ENCODE measurements at places on chromosomes 4 and X.

- peak; percentile 67 for DNase-seq
These were observed 50.1 kb downstream of the RASGEF1B start for GRCh38 chr4:81421346-81422218.

DNA sequence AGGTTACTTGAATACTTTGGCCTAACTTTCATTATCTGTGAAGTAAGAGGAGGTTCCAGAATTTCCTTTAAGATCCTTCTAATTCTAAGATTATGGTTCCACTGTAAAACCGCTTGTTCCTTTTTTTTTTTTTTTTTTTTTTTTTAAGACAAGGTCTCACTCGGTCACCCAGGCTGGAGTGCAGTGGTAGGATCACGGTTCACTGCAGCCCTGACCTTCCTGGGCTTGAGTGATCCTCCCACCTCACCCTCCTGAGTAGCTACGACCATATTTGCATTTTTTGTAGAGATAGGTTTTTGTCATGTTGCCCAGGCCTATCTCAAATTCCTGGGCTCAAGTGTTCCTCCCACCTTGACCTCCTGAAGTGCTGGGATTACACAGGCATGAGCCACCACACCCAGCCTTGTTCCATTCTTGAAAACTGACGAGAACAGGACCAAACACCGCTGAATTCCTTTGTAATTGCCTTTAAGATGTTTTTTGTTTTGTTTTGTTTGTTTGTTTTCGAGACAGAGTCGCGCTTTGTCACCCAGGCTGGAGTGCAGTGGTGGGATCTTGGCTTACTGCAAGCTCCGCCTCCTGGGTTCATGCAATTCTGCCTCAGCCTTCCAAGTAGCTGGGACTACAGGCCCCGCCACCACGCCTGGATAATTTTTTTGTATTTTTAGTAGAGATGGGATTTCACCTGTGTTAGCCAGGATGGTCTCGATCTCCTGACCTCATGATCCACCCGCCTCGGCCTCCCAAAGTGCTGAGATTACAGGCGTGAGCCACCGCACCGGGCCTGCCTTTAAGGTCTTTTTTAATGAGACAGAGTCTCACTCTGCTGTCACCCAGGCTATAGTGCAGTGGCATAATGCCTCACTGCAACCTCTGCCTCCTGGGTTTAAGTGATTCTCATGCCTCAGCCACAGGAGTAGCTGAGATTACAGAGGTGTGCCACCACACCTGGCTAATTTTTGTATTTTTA lies 6.8 kb downstream of the PDS5A start:
- DNase-seq: no peak

DNA sequence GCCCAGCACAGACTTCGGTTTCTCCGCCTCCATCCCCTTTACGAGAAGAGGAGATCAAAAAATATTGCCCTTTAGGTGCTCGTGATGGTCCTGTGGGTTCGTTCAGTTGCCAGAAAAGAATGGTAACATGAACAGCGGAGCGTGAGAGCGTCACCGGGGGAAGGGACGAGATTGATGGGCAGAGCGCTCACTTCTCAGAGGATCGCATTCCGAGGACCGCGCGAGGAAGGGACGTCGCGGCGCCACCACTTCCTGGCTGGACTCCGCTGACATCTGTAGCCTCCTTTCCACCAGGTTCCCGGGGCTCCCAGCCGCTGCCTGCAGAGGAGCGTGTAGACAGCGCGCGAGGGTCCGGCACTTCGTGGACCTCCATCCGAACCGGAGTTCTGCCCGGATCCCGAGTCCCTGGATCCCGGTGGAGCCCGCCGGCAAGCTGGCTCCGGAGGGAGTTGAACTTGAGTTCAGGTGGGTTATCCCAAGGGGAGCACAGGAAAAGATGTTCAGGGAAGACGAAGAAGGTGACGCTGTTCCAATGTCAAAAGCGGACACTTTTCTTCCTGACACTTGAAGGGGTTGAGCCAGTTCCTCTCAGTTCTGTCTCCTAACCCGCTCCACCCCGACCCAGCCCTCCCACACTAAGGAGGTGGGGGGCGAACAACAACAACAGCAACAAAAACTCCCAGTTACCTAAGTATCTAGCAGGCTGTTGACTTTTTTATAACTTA lies 484 bp downstream of the GALNTL6 start:
- DNase-seq: no peak

DNA sequence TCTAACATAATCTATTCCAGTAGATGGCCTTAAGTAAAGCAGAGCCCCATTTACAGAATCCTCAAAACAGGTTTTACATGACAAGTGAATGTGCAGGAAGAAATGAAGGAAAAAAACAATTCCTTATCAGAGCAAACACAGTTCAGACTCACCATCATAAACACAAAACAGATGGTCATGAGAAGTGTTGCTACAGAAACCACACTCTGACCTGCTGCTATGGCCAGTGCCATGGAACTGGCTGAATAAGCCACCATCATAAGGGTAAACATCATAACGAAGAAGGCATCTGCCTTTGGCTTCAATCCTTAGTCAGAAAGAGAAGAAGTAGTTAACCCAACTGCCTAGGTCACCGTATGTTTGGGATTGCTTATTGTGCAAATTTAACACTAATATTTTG lies 61.1 kb downstream of the ABCG2 start:
- DNase-seq: no peak

- no peak for DNase-seq
These were observed 365.5 kb downstream of the CXXC4 start for GRCh38 chr4:104129243-104129642.

GRCh38 chr4:86586160-86586572 lies 7.9 kb upstream of the PTPN13 start:
- no peak for DNase-seq

- DNase-seq: no peak
These were observed 97.7 kb downstream of the EFHC2 start for GRCh38 chrX:44245733-44246132.

DNA sequence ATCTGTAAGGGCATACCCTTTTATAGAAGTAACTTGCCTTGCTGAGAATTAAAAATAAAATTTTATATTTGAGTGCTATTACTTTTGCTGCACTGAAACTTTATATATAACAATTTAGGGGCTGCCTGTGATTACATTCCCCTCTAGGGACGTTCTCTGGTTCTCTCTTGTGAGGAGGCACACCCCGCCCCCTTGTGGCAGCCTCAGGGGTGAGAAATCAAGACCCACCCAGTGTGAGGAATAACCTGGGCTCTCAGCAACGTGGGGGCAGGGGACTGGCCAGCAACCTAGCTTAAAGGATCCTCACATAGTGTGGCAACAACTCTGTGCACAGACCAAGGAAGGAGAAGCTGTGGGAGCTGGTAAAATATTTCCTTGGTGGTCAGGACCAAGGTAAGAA lies 43.7 kb downstream of the MAGEA9 start:
- no peak for DNase-seq

DNA sequence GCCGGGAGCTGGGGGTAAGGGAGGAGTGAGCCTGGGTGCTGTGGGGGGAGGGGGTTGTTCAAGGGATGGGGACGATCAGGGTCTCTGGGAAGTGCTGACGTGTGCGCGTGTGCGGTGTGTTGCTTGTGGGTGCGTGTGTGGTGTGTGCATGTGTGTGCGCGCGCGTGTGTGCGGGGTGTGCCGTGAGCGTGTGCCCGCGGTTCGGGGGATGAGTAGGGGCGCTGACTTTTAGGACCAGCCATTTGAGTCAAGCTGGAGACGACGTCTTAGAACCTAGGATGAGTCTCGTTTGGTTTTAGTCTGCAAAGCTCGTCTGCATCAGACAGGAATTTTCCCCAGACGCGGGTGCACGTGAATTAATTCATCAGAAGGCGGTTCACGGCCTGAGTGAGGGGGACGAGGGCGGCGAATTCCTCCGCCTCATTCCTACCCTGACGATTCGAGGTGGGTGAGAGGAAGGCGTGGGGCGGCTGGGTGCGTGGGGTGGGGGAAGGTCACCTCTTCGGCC lies 950 bp upstream of the TMEM271 start:
- no peak for DNase-seq

DNA sequence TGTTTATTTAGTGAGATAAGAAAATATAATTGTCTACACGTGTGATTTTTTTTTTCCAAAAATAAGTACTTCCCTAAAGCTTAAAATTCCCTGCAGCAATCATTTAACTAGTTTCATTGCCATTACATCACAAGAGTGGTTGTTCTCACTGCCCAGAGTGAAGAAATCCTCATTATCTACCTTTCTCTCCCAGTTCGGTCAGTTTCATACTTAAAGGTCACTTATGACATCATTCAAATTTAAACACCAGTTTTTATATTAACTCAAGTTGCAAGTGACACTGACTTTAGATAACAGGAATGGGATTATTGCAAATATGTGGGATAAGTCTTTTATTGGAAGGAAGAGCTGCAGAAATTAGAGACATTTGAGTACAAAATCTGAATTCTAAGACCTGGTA lies 1699.8 kb upstream of the IGFBP7 start:
- DNase-seq: no peak

DNA sequence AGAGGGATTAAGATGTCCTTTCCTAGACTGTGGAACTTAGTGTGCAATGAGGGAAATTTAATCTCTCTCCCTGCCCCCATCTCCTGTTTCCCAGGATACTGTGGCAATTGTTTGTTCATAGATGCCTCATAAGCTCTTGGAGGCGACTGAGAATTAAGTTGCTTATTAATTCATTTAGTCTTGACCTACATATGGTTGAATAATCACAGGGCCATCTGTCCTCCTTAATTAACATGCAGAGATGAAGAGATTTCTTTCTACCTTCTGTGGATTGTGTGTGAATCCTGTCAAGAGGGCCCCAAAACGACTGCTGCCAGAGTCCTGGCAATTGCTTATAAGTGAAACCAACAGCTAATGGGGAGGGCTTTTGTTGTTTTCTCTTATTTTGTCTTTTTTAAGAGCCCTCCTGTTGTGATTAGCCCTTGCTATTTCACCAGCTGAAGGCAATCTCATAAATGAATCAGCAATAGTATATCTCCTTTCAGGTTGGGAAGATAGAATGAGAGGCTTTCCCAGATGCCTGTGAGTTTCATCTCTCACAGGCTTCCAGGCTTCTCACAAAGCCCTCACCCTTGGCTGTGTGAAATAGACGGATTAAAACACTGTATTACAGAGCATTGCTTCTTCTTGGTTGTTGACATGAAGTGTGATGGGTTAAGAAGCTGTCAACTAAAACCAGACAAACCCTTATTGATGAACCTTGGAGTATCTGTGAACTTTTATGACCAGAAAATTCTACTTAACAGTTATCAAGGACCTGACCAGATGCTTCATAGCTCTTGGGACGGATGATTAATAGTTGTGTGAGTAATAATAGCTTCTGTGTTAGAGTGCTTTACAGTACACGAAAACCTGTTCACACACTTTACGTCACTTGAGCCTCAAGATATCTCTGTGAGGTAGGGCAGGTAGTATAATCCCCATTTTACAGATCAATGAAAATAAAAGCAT lies 58.5 kb downstream of the PGRMC2 start:
- DNase-seq: no peak

DNA sequence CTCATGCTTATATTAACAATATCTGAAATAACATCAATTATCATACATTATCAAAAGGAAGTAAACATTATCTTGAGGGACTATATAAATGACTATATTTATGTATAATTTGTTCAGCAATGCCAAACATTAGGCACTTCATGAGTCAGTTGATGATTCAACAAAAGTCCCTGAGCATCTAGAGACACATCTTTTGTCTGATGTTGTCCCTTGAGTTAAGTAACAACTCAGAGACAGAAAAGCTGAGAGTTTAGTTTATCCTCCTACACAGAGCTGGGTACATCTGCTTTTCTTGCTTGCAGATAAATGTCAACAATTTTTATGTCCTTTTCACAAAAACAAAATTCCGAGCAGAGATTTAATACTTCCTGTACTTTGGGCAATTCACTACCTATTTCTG lies 311.1 kb downstream of the INPP4B start:
- DNase-seq: no peak

GRCh38 chr4:173436149-173436579 lies 37.2 kb upstream of the SCRG1 start:
- no peak for DNase-seq

DNA sequence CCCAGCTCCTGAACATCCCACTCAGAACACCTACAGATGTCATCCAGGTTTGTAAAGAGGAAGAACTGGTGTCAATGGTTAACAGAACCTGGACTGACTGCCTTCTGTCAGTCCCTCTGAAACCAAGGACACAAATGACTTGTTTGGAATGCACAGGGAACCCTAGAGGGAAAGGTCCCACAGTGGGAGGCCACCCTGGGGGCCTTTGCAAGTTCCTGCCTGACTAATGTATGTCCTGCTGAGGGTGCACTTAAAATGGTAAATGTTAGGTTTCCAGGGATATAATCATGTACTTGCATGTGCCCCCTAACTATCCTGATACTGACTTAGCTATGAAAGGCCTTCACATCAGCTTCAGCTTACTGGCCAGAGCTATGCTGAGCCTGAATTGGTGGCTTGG lies 15.0 kb upstream of the XAGE2 start:
- DNase-seq: no peak

- no peak for DNase-seq
These were observed 605.1 kb downstream of the KCTD8 start for GRCh38 chr4:43843501-43843900.

DNA sequence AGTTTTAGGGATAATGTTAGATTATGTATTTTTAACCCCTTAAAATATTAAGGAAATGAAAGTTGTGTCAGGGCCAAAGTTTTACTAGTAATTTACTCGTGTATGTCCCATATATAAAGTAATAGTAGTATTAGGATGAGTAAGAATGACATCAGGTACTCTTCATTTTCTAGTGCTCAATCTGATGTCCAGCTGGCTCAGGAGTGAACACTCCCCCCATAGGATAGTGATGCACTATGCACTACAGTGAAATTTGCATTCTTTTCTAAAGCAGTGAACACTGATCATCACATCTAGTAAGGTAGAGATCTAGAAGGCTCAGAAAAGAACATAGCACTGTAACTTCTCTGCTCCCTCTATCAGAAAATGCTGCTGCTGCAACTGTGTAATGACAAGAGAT lies 409.7 kb downstream of the GLUD2 start:
- no peak for DNase-seq

DNA sequence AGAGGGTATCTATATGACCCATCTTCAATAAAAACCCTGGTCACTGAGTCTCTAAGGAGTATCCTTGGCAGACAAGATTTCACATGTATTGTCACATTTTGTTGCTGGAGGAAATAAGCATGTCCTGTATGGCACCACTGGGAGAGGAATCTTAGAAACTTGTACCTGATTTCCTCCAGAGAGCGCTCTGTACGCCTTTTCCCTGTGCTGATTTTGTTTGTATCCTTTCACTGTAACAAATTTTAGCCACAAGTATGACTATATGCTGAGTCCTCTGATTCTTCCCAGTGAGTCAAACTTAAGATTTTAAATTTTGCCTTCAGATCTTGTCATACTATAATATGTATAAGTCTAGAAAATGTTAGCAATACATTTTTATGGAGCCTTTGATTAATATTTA lies 102.8 kb downstream of the ITIH6 start:
- DNase-seq: no peak

GRCh38 chr4:75561789-75562188 lies 5.9 kb downstream of the ODAPH start:
- DNase-seq: no peak

DNA sequence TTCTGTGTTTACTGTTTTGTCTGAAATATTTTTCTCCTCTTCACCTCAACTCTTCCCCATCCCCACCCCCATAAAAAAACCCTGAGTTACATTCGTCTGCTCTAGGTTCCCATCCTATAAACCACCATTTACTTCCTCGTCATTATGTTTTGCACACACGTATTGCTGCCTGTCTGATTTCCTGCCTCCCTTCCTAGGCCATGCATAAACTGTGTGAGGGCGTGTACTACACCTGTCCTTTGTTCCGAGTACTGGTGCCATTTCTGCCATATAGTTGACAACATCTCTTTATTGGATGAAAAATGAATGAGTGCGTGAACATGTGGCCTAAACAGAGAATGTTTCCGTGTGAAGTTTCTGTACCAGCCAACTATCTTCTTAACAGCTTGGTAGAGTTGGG lies 258.5 kb upstream of the FAT1 start:
- DNase-seq: no peak

GRCh38 chrX:25144043-25144940 lies 128.5 kb upstream of the ARX start:
- DNase-seq: peak; percentile 9

All from memory B cell (primary cell).